Activated naive CD4-positive, alpha-beta T cell treated with anti-CD3 and anti-CD28 coated beads, Interleukin-2, amount 10 ng/mL, durations not matched to agents 5 hours and 36 hours (primary cell): ENCODE measurements at places on chromosomes 1 and 21. TPM values are rescaled to one million over a fixed set of nuclear protein-coding genes. Genes with fewer than 3 reads are reported as not detected.

APOBEC4 gene
- total RNA-seq = not detected

BEST4 gene
- 0.65 TPM for total RNA-seq

FBLIM1 gene
- not detected for total RNA-seq

PRDM16 gene
- 6.0 TPM for total RNA-seq

CCDC30 gene
- 2.2 TPM for total RNA-seq

GPATCH3 gene
- 14.7 TPM for total RNA-seq

PTGFR gene
- total RNA-seq = not detected

MFSD2A gene
- total RNA-seq = 2.3 TPM

MYOG gene
- total RNA-seq = not detected

CFHR3 gene
- not detected for total RNA-seq

TMEM69 gene
- 21.1 TPM for total RNA-seq

MFAP2 gene
- not detected for total RNA-seq
